Stimulated activated CD8-positive, alpha-beta memory T cell treated with anti-CD3 and anti-CD28 coated beads, Interleukin-4, amount 100 ng/mL, for 1 hour (primary cell): ENCODE measurements at places on chromosomes 5 and 9.

DNA sequence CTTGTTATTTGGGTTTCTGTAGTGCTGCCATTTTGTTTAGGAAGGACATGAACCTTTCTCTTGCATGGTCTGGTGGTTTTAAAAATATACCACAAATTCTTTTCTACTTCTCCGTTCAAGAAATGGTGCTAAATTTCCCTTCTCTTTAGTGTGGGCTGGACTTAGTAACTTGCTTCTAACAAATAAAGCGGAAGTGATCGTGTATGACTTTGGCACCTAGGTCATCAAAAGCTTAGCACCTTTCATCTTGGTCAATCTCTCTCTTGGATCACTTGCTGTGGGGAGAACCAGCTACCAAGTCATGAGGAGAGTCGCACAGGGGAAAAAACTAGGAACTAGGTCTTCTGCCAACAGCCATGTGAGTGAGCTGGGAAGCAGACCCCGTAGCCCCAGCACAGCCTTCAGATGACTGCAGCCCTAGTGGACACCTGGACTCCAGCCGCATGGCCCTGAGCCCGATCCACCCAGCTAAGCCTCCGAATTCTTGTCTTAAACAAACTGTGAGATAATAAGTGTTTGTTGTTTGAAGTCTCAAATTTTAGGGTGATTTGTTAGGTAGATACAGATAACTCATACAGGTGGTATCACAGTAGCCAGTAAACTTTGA is 87.7 kb upstream of the CKMT2 start:
- no peak for DNase-seq

- no peak for DNase-seq
These were observed 122.3 kb downstream of the MARCHF11 start for GRCh38 chr5:16057277-16057676.

- no peak for DNase-seq
These were observed 22.1 kb downstream of the CPLX2 start for GRCh38 chr5:175893466-175893865.

DNA sequence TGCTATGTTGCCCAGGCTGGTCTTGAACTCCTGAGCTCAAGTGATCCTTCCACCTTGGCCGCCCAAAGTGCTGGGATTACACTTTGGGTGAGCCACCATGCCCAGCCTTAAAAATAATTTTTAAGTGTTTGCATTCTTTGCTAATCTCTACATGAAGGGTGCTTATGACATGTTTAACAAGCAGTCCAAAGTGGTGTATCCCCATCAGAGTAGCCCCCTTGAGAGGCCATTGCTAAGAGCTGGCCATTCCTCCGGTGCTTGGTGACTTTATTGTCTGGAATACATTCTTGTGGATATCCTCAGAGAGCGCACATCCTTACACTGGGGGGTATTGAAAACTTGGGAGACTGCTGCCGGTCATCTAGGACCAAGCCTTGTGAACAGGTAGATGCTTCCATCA is 395.4 kb downstream of the KDM4C start:
- DNase-seq = no peak

- DNase-seq = no peak
These were observed 185.4 kb upstream of the SEMA6A start for GRCh38 chr5:116759860-116760640.

DNA sequence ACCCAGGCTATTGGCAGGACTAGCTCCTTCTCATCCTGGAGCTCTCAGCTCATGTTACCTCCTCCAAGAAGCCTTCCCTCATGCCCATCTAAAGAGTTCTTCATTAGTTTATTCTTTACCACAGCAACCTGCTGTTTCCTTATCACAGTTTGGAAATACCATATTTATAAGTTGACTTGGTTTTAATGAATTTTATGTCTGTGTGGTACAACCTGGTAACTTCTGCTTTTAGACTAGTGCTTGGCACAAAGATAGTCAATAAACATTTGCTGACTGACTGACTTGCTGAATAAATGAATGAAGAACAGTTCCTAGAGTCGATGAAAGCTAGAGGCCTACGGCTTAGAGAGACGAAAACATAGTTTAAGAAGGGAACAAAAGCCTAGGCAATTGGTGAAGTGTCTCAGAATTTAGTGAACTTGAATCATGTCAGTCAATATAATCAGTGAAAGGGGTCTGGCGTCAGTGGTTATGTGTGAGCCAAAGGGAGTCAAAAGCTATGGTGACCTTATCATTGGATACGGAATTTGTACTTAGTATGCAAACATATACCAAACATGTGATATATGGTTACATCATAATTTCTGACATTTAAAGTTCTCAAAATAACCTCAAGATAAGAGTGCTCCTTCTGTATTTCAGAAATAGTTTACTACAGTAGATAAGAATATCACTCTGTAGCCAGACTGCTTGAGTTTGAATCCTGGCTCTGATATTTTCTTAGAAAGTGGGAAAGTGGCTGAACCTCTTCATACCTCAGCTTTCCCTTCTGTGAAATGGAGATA is 239.5 kb downstream of the MCTP1 start:
- DNase-seq = no peak

DNA sequence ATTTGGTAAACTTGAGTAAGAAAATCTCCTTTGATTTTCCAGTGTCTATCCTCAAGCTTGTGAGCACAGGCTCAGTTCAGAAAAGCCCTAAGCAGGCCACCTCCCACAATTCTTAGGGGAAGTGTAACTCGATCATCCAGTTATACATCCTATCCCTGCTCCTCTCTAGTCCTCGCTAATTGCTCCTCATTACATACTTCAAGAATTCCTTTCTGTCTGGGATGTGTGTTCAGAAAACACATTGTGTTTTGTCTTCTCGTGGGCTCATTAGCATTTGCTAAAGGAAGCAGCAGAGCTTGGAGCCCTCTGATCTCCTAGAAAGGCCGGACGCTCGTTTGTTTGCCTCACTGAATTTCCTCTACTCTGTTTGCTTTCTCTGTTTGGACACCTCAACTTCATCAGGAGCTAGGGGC is 268.2 kb upstream of the RFX3 start:
- no peak for DNase-seq

GRCh38 chr5:80760680-80761079 is 105.9 kb upstream of the DHFR start:
- DNase-seq = no peak

DNA sequence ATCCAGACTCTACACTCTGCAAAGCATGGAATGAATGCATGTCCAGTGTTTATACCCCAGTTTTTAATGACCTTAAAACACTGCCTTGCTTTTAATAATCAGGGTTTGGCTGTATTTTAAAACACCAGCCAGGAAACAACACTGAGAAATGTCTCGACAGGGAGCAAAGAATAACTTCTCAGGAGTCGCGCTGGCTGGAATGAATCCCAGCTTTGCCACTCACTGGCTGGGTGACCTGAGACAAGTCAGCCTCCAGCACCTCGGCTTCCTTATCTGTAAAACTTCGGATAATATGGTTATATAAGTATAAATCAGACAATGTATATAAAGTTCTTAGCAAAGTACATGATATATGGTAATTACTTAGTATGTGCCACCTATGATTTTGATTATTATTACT is 505.0 kb downstream of the SPOCK1 start:
- DNase-seq = no peak

DNA sequence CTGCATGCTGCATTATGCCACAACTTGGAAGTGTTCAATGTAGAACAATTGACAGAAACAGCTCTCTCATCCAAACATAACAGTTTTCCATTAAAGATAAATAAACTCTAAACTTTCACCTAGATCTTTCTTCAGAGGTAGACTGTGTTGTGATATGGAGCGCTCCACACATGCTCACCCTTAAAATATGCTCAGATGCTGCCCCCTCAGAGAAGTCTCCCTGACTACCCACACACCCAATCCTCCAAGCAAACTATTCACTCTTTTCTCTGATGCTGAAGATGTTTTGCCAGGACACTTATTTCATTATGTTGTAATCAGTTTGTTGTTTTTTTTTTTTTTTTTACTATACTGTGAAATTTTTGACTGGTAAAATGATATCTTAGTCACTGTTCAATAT is 206.6 kb upstream of the RASA1 start:
- DNase-seq = no peak

GRCh38 chr5:167985373-167985772 is 306.1 kb upstream of the WWC1 start:
- no peak for DNase-seq

- no peak for DNase-seq
These were observed 222.9 kb upstream of the ANKRD55 start for GRCh38 chr5:56456002-56456401.

DNA sequence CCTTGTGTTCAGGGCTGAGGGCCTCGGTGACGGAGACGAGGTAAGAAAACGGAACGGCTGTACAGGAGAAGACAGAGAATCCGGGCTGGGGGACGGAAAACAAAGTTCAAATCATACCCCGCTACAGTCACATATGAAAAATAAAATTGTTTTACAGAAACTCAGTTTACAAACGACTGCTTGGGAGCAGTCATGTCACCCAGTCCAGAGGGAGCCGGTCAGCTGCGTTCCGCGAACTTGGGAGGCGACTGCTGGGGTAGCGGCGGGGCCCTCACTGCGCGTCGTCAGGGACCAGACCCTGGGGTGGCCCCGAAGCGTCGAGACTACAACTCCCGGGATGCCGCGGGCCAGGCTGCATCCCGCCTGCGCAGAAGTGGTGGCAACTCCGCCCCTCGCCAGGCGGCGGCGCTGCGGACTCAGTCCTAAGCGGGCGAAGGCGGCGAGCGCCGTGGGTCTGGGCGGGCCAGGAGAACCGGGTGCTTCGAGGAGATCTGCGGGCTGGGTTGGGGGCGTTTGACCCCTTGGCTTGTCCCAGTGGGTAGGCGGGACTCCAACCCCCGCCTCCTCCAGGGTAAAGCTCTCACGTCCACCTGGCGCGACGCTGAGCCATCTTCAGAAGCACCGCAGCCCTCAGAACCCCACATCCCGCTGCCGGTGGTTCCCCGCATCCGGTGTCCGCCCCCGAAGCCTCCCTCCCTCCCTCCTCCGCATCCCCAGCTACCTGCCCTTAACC is 4.0 kb downstream of the SIT1 start:
- peak; percentile 84 for DNase-seq

- no peak for DNase-seq
These were observed 3.6 kb downstream of the TMC1 start for GRCh38 chr9:72524820-72525540.

DNA sequence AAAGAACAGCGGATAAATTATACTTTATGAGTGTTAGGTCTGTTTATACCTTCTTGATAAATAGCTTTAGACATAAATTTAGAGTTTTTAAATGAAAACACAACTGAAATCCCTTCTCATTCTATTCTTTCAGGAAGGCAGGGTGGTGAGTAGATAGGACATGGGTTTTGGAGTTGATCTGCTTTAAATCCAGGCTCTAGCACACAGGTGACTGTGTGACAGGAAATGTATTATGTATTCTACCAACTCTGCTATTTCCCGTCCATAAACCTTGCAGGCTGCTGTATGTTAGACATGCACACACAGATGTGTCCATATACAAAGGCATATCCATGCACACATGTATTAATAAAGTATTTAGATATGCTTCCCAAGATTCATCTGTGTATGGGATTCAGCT is 19.3 kb upstream of the CARTPT start:
- no peak for DNase-seq

DNA sequence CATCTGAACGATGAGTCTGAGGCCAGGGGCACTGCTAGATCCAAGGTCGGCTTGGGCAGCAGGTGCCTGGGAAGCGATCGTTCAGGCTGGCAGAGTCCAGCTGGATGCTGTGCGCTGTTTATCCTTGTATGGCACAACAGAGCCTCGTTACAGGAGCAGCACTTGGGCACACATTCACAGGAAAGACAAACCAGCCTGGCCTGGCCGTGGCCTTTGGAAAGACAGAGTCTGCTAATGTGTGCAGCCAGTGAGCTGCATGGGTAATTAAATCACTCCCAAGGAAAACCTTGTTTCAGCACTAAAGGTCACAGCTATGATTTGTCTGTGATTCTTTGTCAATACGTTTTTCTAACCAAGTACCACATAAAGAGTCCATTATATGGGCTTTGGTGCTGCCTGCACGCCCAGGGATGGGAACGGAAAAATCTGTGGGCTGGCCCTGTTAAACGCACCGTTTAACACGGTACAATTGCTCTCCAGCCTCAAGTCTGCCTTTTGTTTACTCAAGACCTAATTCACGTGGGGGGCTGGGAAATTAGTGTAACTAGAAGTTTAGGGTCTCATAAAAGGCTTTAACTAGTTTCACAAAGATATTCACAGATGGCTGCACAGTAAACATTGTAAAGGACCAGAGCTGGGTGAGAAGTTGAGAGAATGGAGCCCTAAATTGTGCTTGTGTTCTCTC is 509.3 kb downstream of the KDM4C start:
- no peak for DNase-seq

GRCh38 chr5:167244583-167244982 is 1046.9 kb upstream of the WWC1 start:
- DNase-seq = no peak

DNA sequence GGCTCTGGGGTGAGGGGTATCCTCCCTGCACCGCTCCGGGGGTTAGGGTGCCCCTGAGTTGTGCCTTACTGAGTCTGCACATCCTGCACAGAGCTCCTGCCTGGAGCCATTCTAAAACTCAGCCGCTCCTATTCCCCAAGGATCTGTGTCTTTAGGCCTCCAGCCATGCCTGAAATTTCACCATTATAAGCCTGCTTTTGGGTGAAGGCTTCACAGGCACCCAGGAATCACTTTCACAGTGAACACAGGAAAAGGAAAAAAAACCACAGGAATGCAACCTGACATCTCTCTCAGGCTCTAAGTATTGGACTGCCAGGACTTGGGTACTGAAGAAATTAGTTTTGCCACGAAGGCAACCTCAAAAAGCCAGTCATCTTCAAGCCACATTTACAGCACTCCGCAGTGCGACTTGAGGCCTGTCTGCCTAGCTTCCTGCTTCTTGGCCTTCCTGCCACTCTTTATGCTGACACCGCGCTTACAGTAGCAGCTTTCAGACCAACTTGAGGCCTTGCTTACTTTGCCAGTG is 30.9 kb downstream of the GALNT10 start:
- DNase-seq = no peak

DNA sequence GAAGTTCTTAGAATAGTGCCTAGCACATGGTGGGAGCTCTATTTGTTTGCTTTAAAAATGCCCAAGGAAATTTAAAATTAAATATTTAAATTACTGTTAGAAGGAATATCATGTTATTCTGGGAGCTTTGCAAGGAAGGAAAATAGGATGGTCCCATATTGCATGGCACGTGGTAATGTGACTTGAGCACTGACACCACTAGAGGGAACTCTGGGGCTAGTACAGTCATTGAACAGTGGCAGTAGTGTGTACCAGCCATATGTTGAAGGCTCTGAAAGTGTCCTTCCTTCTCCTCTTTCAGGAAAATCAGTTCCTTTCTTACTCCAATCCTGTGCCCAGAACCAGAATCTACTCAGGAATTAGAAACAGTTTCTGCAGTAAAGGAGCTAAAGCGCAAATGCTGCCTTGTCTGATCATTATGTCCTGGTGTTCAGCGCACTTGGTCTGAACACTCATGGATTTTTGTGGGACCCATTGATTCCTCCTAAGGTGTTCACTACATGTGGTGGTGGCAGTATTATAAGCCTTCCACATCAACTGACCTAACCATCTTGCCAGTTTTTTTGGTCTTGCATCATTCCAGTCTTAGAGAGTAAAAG is 54.1 kb downstream of the GDA start:
- no peak for DNase-seq
